Activated gamma-delta T cell treated with Interleukin-2 at 50 U/mL for 16 hours (primary cell): ENCODE measurements at places on chromosomes 5 and 9.

DNA sequence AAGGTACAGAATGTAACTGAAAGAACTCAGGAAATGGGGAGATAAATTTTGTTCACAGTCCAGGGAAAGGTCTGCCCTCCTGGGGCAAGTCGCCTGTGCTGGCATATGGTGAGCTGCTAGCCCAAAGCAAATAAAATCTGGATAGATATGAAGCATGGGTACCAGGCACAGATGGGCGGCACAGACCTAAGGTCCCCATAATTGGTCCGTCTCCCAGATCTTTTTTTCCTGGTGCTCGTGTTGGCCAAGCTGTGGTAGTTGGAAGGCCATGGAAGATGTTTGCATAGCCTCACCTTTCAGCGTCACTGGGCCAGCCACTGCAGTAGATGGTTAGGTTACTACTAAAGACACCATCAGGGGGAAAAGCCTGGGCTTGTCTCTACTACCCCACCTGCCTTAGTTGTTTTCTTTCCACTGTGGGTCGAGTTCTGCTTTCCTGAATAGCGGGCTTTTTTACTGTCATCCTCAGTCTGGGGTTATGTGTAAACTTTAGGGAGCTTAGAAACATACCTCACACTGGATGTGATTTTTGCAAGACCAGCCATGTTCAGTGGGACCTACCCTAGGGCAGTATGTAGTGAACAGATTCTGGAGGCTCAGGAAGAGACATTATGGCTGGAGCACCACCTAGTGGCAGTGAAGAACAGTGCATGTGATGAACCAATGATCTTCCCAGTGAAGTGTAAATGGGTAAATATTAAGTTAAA, 24.2 kb upstream of the GLRX start:
- DNase-seq = peak; percentile 63

GRCh38 chr5:17482790-17483189, 15.2 kb upstream of the TAF11L2 start:
- DNase-seq = no peak

DNA sequence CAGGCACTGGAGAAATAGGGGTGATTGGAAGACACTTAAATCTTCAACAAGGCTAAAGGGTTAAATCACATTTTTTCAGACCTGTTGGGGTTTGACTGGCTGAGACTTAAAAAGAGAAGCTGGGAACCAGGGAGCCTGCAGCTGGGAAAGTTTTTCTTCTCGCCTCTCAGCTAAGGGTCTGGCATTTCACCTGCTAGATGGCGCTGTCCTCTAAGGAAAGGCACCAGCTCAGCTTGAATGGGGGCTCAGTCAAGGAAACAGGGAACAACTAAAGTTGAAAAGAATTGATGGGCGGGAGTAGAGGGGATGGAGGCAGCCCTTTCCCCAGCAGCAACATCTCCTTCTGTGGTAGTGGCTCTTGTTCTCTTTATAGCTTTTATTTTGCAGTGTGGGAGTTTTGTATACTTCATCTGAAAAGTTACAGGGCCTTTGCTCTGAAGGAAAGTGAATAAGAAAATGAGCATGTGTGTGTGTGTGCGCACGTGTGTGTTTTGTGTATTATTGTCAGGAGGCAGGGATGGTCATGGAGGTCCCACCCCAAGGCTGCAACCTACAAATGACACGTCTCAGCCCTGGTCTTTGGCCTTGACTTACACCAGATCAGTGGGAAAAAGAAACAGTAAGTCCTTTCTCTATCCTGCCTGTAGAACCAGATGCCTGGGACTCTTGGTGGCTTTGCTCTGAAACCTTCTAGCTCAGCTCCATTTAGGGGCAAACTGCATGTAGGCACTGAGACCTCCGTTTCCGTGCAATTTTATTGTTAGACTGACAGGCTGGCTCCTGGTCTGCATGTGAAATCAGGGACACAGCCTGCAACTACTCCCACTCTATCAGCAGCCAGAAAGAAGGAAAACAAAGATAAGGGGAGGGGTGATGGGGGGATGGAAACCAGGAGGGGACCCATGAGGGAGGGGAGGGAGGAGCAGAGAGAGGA, 316.2 kb upstream of the CLINT1 start:
- peak; percentile 36 for DNase-seq

- DNase-seq = no peak
These were observed 57.4 kb upstream of the SV2C start for GRCh38 chr5:76025790-76026189.

GRCh38 chr9:82923092-82923911, 139.6 kb downstream of the RASEF start:
- DNase-seq = no peak

- DNase-seq = no peak
These were observed 7.1 kb upstream of the CPLX2 start for GRCh38 chr5:175864296-175864695.

DNA sequence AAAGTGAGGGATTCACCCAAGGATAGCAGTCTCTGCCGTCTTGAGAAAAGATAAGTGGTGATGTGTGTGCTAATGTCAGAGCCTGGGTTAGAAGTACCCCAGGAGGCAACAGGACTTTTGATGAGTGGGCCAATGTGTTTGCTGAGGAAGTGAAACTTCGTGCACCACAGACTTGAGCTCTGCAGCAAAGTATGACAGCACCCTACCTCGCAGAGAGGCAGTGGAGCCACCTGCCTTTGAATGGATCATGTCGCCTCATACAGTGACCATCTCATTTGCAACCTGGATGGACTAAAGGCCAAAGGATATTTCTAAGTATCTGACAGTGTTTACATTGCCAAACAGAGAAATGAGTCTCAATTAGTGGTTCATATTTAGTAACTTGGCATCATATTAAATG, 593.9 kb upstream of the GRAMD2B start:
- DNase-seq = no peak

DNA sequence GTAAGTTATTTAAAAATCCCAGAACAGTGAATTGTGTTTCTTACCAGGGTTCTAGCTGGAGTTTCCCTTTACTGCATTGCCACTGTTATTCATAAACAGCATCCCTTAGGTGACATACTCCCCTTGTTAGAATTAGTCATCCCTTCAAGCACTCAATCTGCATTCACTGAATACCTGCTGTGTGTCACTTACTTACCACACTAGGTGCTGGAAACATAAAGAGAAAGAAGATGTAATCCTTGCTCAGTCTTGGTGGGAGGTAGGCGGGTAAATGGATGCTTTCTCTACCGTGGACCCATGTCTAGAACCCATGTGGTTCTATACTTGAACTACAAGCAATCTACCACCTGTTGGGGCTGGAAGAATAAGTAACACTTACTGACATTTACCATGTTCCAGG, 371.6 kb downstream of the KDM4C start:
- DNase-seq = no peak

- DNase-seq = no peak
These were observed 523.6 kb upstream of the WWC1 start for GRCh38 chr5:167767795-167768194.

DNA sequence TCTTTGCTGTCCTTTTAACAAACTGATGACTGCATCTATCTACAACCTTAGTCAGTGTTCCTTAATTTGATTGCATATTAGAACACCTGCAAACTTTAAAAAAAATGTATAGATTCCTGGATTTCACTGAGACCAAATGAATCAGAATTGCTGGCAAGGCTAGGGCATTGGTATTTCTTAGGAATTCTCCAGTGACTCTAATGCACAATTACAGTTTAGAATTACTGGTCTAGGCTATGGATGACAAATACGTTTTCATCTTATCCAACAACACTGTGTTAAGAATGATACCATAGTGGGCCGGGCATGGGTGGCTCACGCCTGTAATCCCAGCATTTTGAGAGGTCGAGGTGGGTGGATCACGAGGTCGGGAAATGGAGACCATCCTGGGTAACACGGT, 545.9 kb upstream of the RIOK2 start:
- DNase-seq = no peak

- no peak for DNase-seq
These were observed 577 bp downstream of the AP3S1 start for GRCh38 chr5:115842089-115842935.

DNA sequence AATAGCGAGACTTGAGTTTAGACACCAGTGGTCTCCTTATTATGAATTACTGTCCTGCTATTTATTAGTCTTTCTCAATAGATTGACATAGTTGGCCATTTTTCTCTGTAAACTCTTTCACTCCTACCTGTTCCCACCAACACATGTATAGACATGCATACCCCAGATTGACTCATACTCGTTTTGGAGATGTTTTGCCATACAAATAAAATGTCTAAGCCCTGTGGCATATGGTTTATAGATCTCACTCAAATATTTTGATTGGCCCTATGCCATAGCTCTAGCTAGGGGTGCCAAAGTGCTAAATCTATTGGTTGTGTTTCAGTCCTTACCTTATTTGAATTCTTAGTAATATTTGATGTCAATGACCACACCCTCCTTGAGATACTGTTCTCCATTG, 42.3 kb downstream of the CAMK4 start:
- DNase-seq = no peak

GRCh38 chr9:92663951-92664350, 6.0 kb downstream of the IPPK start:
- DNase-seq = no peak

DNA sequence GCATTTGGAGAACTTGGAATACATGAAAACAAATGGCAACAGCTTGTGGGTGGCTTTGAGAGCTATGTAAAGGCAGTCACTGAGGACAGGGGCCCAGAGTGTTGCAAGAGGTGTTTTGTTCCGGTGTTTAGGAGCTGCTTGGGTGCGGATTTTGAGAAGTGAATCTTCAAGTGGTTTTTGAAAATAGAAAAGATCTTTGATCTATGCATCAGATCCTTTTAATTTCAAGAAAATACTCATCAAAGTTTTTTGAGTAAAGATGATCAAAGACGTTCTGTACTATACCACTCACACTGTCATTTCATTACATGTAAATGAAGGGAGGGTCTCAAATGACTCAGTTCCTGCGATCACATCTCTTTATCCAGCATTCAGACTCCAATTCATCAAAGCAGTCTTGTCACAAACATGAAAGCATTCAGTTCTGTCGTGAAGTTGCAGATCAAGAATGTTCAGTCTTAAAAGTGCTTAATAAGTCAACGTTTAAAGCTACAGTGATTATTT, 112.5 kb downstream of the WDR41 start:
- DNase-seq = no peak

DNA sequence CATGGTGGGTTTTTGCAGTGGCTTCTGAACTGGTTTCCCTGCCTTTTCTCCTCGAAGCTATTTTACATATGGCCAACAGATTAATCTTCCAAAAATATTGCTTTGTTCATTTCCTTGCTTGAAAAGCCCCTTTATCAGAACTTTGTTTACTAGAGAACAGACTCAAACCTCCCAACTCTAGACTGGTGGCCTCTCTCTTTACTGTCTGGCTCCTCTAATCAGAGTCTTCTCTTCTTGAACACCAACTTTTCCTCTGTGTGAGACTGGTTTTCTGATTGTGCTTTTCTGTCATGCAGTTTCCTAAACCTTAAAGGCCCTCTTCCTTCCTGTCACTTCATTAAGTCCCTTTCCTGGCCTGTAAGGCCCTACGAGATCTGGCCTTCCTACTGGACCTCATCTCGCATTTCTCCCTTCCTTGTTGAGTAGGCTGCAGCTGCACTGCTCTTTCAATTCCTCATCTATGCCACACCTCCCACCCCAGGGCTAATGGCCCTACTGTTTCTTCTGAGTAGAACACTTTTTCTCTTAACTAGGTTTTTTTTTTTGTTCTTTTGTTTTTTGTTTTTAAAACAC, 5.7 kb downstream of the C9orf43 start:
- DNase-seq = no peak
